ENCODE measurements at places on chromosomes 4 and X.
A peak's percentile ranks its signal among the peaks of the same experiment; 100 is the strongest.

- peak; percentile 57 for DNase-seq
These were observed 2.5 kb upstream of the EFNB1 start for GRCh38 chrX:68826113-68826980.

GRCh38 chr4:184987493-184988031 lies 30.7 kb upstream of the HELT start:
- DNase-seq: no peak

DNA sequence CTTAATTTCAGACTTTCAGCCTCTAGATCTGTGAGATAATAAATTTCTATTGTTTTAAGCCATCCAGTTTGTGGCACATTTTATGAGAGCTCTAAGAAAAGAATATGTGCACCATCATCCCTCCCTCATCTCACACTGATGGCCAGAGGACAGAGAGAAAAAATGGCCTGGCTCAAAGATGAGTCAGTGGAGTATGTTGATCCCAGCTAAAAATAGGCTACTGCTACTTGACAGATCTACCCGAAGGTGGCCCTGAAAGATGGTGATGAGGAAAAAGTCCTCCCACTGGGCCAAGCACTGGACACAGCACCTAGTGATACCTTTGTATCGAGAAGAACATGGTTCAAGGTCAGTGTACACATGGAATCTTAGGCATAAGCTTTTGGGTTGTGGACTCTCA lies 38.2 kb upstream of the DCTD start:
- DNase-seq: no peak

DNA sequence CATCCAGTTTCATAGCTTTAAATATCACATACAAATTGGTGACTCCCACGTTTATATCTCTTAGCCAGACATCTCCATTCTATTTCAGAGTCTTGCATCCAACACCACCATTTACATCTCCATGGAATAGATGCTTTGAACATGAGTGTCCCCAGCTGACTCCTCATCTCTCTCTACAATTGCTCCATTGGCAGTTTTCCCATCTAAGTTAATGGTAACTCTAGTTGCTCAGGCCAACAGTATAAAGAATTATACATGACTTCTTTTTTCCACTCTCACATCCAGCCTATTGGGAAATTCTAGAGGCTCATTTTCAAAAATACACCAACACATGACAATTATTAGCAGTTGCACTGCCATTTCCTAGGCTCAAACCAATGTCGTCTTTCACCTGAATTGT lies 388.2 kb downstream of the STIM2 start:
- no peak for DNase-seq

- no peak for DNase-seq
These were observed 58.8 kb upstream of the IGFBP7 start for GRCh38 chr4:57168982-57169381.

DNA sequence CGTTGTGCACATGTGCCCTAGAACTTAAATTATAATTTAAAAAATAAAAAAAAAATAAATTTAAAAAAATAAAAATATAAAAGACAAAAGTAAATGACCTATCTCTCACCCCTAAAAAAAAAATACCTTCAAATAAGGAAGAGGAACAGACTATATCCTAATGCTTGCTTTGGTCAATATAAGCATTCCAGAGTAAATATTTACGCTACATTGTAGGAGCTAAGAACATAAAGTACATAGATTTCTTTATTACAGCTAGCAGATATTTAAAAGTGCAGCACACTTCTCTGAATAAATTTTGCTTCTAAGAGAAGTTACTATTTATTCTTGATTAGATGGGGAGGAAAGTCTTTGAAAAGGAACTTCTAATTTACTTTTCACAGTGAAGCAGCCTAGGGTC lies 24.5 kb upstream of the UGT2B11 start:
- no peak for DNase-seq

GRCh38 chr4:6953751-6954380 lies 44.2 kb downstream of the TBC1D14 start:
- DNase-seq: no peak

DNA sequence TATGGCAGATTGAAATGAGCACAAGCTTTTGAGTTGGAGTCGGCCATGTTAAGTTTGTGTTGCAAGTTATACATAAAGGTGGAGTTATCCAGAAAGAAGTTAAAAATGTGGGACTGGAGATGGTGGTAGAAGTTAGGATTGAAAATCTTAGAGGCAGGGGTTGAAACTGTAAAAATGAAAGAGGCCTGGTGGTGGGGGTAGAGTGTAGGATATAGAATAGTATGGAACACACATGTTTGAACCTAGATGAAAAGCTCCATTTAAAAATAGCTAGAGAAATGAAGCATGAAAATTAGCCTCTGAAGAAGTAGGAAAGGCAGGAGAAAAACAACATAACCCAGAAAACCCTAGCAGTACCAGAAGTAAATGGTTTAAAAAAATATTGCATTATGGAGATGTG lies 131.8 kb upstream of the ENPEP start:
- no peak for DNase-seq

- DNase-seq: no peak
These were observed 308.4 kb upstream of the DIAPH2 start for GRCh38 chrX:96376266-96376665.

- peak; percentile 91 for DNase-seq
These were observed at the start of gene IDUA for GRCh38 chr4:986879-987623. IDUA (plus strand) TSS chr4:987044; CDS start chr4:987085, 41 bp downstream.

DNA sequence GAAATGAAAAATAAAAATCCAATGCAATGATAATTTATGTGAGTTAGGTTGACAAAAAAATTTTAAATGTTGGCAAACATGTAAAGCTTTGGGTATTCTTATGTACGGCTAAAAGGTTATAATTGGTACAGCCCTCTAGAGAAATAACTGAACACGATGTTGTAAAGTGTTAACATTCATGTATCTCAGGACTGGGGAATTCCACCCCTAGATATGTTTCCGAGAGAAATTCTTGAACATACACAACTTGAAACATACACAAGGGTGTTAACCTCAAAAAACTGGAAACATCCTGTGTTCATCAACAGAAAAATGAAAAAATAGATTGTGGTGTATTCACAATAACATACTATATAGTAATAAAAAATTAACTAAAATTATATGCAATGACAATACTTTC lies 91.8 kb downstream of the CHM start:
- no peak for DNase-seq

DNA sequence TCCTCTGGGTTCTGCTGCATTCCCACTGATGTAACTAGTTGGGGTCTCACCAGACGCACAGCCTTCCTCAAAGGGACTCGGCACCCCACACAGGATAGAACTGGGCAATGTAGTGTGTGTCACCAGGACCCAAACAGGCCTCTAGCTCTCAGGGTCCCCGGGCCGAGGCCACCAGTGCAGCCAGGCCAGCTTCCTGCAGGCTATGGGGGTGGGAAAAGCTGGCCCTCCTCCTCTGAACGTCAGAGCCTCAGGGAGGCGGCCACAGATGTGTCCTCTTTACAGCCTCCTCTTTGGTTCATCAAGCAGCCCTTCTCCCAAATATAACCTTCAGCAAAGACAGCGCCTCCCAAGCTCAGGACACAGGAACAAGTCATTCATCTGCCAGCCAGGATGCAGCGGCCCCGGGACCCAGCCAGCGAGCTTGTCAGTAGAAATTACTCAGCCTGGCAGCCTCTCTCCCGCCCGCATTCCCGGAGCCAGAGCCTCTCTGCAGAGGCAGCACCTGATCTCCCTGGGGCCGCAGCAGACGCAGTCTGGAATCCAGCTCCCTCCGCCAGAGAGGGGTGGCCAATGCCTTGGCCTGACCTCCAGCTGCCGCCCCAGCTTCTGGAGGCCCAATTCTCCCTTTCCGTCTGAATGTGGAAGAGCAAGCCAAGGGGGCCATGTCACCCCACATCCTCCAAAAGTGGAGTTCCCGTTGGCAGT lies 288.5 kb downstream of the FBXW7 start:
- DNase-seq: no peak

DNA sequence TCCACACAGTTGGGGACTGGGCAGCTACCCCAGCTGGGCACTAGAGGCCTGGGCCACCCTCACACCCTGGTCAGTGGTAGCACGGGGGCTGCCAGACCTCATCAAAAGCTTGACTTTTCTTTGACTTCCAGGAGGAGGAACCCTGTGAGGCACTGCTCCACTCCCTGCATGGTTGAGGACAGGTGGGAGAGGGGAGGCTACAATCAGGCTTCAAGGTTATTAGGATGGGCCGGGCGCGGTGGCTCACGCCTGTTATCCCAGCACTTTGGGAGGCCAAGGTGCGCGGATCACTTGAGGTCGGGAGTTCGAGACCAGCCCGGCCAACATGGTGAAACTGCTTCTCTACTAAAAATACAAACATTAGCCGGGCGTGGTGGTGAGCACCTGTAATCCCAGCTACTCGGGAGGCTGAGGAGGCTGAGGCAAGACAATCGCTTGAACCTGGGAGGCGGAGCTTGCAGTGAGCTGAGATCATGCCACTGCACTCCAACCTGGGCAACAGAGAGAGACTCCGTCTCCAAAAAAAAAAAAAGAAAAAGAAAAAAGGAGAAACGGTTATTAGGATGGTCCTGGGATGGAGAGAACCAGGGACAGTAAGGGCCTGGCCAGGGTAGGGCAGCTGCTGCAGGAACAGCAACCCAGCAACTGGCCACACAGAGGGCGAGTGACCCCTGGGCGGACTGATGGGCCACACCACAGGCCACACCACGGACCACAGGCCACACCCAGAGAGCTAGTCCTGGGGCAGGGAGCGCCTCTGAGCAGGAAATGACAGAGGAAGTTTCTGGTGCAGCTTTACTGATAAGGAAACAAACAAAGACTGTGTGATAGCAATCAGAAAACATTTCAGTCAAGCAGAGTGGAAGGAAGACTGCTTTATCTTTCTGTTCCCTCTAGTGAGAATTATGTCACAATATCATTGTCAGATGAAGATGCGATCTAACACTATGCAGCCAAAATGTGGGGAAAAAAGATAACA lies 20.5 kb upstream of the OPN1LW start:
- no peak for DNase-seq

DNA sequence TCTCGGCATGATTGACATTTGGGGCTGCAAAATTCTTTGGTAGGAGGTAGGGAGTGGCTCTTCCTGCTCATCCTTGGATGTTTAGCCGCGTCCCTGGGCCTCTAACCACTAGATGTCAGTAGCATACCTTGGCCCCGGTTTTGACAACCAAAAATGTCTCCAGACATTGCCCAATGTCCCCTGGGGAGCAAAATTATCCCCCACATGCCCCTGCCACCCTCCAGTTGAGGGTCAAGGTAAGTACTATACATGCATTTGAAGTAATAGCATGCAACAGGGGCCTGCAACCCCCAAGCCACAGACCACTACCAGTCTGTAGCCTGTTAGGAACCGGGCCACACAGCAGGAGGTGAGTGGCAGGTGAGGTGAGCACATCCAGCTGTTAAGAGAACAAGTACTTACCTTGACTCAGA lies 17.6 kb upstream of the KIAA1210 start:
- DNase-seq: no peak

GRCh38 chr4:158535130-158535614 lies 13.5 kb downstream of the RXFP1 start:
- no peak for DNase-seq

GRCh38 chr4:100949350-100949935 lies 397.9 kb downstream of the PPP3CA start:
- DNase-seq: no peak

DNA sequence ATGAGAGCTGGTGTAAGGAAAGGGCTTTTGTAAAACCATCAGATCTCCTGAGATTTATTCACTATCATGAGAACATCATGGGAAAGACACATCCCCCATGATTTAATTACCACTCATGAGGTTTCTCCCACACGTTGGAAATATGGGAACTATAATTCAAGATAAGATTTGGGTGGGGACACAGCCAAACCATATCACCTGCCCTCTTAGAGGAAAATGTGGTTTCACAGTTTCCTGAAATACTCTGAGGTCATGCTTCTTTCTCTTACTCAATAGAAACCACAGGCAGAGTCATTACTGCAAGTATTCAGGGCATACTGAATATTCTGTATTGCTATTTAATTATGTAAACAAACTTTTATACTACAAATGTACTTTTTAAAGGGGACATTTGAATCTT lies 1453.3 kb downstream of the PCDH18 start:
- DNase-seq: no peak

DNA sequence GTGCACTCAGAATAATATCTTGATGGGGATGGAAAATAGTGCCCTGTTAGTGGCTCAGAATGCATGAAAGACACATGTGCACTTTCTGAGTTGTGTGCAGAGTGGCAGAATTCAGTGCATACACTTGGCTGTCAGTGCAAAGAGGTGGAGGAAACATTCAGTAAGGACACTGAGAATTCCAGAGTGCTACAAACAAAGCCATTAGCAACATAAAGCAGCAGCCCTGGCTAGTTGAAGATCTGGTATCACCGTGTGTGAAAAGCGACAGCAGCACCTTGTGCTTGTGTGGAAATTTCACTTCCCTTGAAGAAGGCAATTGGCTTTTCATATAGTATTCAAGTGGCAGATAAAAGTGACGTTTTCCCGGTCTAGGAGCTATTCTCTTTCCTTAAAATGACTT lies 810.4 kb downstream of the TRIML1 start:
- no peak for DNase-seq

DNA sequence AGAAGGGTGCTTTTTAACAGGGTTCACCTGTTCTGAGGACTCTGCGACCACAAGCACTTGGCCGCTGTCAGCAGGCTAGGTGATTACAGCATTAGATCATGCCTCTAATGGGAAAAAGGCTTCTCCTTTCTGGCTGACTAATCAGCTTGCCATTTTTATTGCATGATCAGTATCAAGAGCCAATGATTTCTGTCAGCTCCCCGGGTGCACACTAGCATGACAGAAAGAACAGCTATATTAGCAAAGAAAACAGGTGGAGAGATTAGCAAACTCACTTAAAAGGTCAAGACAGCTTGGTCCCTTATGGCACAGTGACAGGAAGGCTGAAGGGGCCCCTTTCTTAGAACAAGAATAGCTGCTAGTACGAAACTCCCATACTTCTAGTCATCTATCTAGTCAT lies 170.0 kb downstream of the SMIM20 start:
- DNase-seq: no peak

- no peak for DNase-seq
These were observed 47.0 kb downstream of the SNX25 start for GRCh38 chr4:185256446-185256845.

DNA sequence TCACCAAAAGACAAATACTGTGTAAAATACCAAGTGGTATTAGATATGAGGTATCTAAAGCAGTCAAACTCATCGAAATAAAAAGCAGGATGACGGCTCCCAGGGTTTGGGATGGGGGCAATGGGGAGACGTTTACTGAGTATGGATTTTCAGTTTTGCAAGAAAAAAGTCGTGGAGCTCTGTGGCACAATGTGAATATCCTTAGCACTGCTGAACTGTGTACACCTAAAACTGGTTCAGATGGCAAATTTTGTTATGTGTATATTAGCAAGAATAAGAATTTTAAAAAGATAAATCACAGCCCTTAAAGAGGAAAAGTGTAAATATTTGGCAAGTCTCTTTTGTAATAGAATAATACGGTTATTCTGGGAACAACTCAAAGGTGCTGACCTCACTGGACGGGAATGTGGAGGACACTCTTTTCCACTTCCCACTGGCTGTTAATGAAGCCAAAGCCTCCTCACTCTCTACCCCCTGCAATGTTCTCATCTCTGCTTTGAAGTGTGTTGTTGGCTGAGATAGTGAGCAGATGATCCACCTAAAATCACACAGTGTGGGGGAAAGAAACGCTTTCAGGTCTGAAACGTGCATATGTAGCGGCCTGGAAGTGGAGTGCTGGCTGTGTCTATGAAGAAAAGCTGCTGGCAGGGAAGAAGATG lies 49.2 kb downstream of the SEL1L3 start:
- no peak for DNase-seq

Measured in posterior cingulate gyrus (tissue), 11 donors.